CD4-positive, alpha-beta T cell treated with Interleukin-17A for 1 hour (primary cell): ENCODE measurements at places on chromosomes 16 and 17.

- DNase-seq, result no peak
Measured at GRCh38 chr17:43212641-43213490, 1.2 kb downstream of the TMEM106A start.

DNA sequence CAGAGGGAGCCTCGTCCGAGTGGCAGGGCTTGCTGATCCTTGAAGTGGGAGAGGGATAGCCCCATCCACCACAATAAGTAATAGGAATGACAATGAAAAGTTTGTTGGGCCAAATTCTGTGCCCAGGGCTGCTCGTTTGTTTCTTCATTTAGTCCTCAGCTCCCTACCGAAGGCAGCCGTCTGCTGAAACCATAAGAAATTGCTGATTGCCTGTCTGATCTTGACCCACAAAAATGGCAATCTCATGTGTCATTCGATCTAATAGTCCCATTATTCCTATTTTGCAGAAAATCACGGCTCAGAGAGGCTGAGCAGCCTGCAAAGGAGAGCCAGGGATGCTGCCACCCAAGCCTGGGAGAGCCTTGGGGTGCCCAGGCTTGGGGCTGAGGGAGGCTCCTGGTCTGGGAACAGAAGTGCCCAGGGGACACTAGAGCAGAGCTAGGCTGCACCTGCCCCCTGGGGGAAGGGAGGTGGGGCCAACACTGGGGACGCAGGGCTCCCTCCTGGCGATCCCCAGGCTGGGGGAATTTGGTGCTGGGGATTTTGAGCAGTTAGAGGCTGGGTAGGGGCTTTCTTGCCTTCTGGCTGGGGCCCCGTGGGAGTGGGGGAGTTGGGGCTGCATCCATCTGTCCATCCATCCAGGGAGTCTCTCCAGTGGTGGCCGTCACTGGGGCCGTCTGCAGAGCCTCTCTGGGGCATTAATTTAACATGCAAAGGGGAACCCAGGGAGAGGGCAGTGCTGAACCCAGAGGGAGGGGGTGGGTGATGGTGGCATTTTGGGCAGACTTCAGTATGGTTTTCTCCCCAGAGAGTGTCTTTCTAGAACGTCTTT lies 53.5 kb downstream of the SOCS1 start:
- no peak for DNase-seq

DNA sequence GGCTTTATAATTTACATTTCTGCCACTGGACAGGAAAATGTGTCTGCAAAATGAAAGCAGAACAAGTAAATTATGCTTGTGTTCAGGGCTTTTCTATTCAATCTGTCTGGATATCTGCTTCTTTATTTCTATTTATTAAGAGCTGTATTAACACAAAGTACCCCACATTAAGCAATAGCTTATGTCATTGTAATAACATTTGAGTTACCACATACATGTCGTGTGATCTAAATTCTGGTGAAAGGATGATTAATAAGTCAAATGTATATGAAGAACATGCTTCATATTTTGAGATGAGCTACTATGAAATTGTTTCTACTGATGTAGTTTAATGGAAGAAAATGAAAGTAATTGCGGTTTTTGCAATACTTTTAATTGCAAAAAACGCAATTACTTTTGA lies 238.2 kb downstream of the KCNJ2 start:
- no peak for DNase-seq

GRCh38 chr16:74200921-74201320 lies 95.7 kb upstream of the PSMD7 start:
- DNase-seq, result no peak

GRCh38 chr17:29115961-29116803 lies 64.0 kb downstream of the MYO18A start:
- DNase-seq, result peak; percentile 37

- no peak for DNase-seq
Measured at GRCh38 chr16:20255002-20255401, 72.3 kb downstream of the GP2 start.

DNA sequence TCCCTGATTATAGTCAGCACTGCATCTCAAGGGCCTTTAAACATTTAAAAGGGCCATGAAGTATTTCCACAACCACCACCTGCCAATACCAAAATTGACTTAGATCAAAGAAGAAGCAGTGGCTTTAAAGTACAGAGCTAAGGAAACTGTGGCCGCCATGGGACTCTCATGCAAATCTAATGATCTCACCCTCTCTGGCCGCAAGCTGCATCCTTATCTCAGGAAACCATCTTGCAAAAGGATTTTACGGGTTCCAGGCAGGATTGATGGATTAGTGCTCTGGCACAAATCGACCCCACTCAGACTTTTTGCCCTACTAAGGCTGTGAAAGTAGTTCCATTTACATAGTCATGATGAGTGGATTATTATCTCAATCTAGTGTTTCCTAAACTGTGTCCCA lies 22.6 kb downstream of the CDRT4 start:
- no peak for DNase-seq

GRCh38 chr17:39926588-39927100 lies 757 bp downstream of the ORMDL3 start:
- DNase-seq, result peak; percentile 79

GRCh38 chr16:49431591-49432290 lies 58.1 kb downstream of the C16orf78 start:
- no peak for DNase-seq

DNA sequence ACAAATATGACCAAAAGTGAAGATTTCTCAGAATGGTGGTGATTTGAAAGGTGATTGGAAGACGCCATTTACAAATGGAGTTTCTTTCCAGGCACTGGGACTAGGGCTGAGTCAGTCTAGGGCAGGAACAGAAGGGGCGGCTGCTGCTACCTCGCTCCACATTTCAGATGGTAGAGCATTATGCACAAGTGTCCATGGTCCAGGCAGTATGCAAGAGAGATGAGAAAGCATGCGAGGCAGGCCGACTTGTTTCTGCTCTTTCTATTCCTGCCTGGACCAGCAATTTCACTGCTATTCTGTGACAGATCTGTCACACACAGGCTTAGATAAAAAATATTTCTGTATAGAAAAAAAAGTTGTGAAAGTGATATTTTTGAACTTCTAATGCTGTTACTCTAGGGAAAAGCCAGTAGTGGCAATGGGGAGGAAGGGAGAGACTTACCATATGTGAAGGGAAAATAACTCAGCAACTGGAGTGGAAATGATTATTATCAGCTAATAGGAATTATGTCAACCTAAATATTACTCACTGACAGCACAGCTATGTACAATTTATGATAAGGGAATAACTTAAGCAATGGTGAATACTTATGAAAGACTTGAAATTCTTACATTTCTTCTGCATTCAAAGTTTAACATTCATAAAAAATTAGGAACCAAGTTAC lies 134.7 kb upstream of the NETO2 start:
- DNase-seq, result no peak

GRCh38 chr16:82523815-82524214 lies 103.0 kb upstream of the CDH13 start:
- no peak for DNase-seq

- no peak for DNase-seq
Measured at GRCh38 chr16:1377406-1378010, 25.8 kb downstream of the GNPTG start.

DNA sequence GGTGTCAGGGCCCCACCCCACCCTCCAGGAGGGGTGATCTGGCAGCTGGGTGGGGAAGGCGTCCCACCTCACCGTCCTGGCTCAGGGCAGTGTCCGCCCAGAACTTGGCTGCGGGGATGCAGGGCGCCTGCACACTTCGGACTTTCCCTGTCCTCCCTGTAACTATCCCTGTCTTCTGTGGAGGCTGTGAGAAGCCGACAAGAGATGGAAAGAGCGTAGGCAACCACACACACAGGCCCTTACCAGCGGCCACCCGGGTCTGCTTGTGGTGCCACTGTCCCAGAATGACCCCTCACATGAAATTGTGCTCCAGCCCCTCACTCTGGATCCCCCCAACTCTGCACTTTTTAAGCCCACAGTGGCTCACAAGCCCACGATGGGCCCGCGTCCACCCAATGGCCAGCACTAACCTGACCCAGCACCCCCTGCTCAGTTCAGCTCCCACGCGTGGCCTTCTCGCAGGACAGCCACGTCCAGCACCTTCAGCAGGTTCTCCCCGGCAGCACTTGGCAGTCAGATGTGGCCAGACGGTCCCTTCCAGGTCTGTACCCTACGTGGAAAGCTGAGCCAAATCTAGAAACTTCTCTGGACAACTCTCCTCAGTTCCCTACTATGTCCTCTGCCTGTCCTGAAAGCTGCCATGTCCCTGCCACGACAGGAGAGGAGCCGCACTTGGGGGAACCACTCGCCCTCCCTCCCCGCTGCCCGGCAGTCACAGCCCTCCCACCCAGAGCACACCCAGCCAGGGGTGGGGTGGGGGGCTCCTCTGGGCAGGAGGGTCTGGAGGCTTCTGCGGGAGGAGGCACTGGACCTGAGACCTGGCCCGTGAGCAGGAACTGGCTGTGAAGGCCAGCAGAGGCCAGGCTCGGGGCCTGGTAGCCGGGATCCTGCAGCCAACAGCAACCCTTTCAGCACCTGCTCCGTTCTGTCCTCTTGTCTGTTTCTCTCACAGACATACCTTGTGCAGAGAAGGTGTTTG lies 38.0 kb downstream of the PEMT start:
- DNase-seq, result no peak

DNA sequence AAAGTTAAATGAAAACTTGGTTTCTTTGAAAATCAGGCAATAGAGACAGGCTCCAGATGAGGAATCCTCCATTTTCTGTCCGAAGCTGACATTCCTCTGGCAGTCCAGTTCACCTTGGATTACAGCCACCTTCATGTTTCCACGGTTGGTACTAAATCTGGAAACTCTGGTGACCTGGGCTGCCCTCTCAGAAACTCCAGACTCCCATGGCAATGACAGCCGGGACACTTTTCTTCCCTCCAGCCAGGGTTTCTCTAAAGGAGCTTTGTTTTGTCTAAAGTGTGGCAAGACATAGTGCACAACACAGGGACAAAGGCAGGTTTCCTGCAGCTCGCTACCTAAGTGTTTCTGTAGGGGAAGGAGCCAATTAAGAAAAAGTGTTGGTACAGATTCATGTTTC lies 36.0 kb downstream of the CLUAP1 start:
- DNase-seq, result no peak

DNA sequence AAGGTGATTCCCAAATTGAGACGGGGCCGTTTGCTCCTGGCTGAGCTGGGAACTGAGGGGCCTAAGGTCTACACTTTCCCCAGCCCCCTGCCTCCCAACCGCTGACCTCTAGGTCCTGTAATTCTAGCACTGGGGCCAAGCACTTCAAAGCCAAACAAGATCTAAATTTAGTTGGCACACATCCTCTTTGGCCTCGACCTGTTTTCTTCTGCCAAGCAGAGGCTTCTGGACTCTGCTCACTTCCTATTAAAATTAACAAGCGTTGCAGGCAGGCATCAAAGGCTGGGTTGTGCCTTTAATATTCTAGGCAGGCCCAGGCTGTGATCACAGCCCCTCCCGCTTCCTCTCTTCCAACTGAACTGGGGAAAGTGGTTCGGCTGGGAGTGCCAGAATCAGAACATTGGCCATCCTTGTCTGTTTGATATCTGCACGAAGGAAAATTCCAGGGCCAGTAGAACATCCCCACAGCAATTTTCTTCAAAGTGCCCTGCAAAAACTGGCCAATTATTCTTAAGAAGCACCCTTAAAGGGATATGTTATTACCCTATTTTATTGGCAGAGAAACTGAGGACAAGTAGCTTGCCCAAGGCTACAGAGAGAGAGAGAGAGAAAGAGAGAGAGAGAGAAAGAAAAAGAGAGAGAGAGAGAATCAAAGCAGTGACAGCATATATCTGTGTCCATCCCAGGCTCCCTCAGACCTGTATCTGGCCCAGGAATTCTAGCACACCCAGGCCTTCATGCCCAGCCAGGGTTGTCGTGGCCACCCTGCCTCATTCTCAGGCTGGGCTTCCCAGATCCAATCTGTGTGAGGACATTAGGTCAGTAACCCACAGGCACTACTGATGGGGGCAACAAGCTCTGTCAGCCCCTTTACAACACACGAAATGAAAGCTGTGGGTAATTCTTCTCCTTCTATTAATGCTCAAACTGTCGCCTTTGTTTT lies 12.8 kb upstream of the MT4 start:
- DNase-seq, result no peak

GRCh38 chr17:76695059-76695831 lies 15.5 kb downstream of the MXRA7 start:
- no peak for DNase-seq

DNA sequence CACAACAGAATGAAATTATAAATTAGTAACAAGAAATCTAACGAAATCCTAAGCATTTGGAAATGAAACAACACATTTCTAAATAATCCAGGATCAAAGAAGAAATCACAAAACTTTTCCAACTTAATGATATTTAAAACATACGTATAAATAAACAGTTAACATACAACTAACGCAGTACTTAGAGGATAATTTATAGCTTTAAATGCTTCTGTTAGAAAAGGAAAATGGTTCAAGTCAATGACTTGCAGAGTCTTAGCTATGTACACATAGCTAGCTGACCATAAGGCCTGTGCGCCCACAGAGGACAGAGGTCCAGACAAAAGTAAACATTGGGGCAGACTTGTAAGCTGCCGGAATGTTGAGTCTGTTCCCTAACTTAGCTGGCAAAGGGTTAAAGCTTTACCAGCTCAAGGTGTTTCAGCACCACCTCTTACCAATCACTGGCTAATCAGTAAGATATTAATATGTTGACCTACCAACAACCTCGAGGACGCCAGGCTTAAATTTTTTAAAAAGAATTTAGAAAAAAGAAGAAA lies 84.6 kb downstream of the PARN start:
- no peak for DNase-seq

DNA sequence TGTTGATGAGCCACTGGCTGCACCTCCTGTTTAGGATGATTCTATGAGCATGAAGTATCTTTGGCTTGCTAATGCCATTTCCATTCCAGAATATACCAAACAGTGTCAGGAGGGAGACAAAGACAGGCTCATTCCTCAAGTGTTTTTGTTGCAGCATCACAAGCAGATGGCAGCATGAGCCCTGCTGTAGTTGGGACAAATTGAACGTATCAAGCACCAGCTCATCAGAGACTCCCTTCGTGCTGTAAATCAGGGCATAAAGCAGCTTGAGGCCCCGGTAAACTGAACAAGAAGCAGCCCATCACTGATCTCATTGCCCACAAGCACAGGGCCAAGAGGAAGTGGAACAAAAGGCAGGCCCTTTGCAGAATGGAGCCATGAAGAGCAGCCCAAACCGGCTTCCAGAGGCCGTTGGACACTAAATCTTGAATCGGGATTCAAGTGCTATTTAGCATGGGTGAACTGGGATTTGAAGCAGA lies 45.9 kb upstream of the HS3ST3A1 start:
- no peak for DNase-seq

DNA sequence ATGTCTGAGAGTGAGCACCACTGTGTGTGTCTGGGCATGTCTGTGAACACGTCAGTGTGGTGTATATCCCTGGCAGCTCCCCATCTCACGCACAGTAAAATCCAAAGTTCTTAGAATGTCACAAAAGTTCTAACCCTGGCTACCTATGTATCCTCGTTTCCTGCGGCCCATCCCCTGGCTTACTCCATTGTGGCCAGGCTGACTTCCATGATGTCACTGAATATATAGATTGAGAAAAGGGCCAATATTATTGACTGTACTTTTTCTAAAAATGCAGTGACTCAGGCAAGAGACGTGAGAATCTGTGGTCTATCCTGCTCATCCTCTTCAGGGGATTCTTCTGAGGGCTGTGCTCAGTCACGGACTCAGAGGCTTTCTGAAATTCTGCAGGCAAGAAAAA lies 963 bp upstream of the METTL22 start:
- no peak for DNase-seq
